Omental fat pad (tissue), 4 donors: ENCODE measurements at places on chromosomes 1 and 21. TPM values are rescaled to one million over a fixed set of nuclear protein-coding genes. Genes with fewer than 3 reads are reported as not detected.

Gene NBPF10
- total RNA-seq, result 1.6 TPM

- no peak for DNase-seq
These were observed 471.8 kb upstream of the PRMT6 start for GRCh38 chr1:106584676-106585075.

DNA sequence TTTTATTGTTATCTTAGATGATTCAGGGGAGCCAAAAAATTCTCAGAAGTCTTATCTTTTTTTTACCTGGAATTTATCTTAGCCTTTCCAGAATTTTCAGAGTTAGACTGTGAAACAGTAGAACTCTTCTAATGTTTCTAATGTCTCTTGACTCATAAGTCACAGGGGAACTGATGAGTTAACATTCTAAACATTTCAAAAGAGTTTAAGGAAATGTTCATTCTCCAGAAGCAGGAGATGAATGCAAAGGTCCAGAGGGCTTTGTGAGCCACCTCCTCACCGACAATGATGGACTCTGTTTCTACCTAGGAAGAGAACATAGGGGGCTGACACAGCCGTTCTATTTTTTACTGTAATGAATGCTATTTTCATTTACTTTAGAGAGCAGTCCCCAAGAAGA lies 157.5 kb downstream of the BRINP2 start:
- no peak for DNase-seq

GRCh38 chr21:45892916-45893739 lies 88.4 kb upstream of the COL6A1 start:
- DNase-seq, result no peak

DNA sequence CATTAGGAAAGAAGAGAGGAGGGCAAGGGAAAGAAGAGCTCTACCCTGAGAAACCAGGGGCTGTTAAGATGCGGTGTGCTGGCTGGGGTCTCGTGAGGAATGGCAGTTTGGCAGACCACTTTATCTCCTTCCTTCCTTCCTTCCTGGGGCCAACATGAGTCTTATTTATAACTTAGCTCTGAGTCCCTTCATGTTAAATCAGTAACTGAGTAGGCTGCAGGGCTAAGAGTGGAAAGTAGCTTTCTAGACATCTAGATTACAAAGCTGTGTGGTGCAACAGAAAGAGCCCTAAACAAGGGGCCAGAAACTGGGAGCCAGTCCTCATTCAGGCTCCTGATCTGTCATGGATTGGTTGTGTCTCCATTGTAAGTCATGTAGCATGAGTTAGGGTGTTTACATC lies 135.4 kb upstream of the DUSP10 start:
- no peak for DNase-seq
